ENCODE measurements at places on chromosomes 4 and X. TPM values are rescaled to one million over a fixed set of nuclear protein-coding genes. Genes with fewer than 3 reads are reported as not detected.

DNA sequence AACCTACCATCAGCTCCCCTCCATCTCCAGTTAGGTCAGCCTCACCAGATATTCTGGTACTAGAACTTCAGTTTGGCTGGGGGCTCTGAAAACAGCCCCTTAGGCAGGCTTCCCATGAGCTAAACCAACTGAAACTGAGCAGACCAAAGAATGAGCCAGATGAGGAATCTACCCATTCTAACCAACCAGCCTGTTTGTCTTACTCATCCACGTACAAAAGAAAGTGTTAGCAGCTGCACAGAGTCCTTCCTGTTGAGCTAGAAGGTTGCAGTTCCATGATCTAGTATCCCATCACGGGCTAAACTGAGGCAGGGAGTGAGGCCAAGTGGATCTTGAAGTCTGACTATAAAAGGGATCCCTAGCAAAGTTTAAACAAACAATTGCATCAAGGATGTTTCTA, 17.5 kb downstream of the MAGEA9B start:
- no peak for DNase-seq

DNA sequence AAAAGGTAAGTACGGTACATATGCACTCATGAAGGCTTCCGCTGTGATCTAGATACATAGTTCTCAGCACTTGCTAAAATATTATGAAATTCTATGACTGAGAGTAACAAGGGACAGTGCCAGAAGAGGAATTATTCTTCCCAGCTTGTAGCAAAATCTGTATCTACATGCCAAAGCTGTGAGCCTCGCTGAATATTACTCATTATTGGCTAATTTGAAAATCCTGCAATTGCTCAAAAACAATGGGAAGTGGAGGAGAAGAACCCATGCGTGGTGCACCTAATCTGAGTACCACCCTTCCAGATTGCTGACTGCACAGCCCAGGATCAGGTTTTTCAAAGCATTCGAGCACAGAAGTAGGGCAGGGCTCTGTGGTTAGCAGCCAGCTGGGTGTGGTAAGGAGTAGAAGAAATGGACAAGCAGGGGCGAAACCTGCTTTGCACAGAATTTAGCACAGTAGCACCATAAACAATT, 17.4 kb upstream of the PDCL2 start:
- no peak for DNase-seq

DNA sequence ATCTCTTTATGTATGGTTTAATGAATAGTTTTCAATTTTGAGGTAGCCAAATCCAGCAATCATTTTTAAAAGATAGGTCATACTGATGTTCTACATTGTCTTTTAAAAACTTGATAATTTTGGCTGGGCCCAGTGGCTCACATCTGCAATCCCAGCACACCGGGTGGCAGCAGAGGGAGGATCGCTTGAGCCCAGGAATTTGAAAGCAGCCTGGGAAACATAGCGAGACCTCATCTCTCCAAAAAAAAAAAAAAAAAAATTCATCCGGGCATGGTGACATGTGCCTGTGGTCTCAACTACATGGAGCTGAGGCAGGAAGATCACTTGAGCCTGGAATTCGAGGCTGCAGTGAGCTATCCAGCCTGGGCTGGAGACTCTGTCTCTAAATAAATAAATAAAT, 419.8 kb downstream of the GALNTL6 start:
- no peak for DNase-seq

DNA sequence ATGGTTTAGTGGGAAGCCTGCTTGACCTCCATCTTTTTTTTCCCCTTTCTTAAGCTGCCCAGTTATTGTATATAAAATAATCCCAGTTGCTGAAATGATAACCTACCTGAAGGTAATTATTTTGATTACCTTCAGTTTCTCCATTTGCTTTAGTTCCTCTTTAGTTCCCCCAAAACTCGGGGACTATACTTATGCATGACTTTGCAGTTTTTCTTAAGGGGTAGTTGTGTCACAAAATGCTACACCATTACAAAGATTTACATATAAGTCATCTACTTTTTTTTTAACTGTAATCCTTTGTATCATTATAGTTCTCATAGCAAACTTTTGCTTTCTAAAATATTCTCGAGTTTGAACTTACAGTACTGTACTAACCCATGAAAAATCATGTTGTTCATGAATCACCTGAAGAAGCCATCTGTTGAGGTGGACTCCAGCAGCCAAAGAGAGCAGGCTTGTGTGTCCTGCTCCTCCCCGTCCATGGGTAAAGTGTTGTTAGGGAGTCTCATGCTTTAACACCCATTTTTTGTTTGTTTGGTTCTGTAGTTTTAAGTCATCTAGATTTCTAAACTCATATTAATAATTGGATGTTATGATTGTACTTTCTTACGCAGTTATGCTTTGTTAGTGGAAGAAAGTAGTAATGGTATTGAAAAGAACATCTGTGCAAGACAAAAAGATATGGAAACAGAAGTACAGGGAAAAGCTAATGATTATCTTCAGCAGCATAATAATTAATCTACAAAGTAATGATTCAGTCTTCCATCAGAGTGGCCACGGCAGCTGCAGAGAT, 34.6 kb downstream of the HADH start:
- no peak for DNase-seq

GRCh38 chr4:583820-584219, 7.7 kb upstream of the TMEM271 start:
- DNase-seq, result no peak

DNA sequence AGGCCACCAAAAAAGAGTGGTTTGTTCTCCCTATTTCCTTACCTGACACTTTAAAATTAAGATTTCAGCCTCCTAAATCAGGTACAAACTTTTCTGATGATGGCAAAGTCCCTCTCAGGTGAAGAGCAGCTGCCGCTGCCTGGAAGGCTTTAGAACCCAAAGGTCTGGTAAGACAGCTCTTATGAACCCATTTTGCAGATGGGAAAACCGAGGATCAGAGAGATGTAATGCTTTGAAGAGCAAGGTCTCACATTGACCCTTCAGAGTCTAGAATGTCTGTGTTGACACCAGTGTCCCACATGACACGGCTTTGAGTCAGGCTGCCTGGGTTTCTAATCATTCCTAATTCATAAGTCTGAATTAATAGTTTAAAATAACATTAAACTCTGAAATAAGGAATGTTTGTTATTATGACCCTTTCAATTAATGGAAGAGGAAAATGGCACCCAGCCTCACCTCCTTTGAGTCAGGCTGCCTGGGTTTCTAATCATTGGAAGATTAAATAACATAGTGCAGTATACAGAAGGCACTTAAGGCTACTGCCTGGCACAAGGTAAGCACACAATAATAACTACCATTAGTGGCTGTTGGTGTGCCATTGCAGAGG, 27.9 kb upstream of the KIAA0232 start:
- no peak for DNase-seq

- DNase-seq, result no peak
These were observed 105.5 kb upstream of the PSAPL1 start for GRCh38 chr4:7540206-7540605.

SMPX gene
- total RNA-seq, result 0.52 TPM

SULT1B1 gene
- total RNA-seq, result not detected

TLR3 gene
- 3.3 TPM for total RNA-seq
